Activated CD4-positive, alpha-beta T cell treated with anti-CD3 and anti-CD28 coated beads for 4 hours (primary cell): ENCODE measurements at places on chromosomes 12 and 14.

DNA sequence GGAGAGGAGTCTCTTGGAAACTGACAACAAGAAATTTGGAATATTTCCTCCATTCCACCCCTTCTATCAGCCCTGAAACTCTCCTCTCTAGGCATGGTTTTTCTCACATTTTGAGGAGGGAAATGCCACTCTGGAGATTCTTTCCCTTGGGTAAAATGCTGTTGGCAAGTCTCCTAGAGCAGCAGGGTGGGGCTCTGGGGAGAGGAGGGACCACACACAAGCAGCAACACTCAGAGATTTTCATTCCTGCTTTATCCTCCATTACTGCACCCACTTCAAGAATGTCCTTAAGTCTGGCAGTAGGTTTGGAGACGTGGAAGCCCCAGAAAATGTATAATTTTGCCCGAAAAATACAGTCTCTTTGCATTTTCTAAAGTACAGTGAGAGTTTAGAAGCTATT, 130.8 kb upstream of the FLRT2 start:
- no peak for DNase-seq

GRCh38 chr12:15180325-15180724, 40.9 kb downstream of the RERG start:
- no peak for DNase-seq

- DNase-seq, result peak; percentile 33
Observed at GRCh38 chr12:46373301-46374296, 1.0 kb upstream of the SLC38A2 start.

DNA sequence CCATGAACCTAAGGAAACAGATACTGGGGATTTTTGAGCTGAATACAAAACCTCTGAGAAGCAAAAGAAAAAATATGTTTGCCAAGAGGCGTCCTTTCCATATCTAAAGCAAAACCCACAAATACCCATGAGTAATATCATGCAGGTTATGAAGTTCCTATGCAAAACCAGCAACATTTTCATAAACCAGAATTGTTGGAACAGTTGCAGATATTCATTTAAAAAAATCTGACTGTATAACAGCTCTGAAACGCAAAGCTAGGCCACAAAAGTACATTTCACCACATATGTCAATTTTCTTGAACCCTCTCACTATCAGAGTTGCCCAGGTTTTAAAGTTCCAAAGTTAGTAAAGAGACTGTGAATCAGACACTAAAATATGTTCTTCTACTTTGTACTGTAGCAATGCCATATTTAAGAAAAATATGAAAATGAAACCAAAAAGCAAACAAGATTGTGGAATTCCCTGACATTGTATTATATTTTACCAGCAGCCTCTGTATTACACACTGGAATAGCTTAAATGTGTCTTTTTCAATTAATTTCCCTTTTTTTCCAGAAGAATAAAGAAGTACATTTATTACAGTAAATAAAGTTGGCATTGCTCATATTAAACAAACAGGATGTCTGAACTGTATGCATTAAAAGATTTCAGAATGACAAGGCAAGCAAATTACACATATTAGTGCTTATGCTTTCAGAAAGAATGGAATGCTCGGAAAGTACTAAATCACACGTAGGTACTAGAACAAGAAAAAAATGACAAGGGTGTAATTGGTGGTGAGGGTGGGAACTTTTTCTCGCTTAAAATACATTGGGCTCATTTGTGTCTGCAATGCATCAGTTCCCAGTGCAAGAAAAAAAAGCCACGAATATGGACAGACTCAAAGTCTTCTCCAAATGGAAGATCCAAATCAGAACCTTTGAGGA, 33.6 kb upstream of the HIF1A start:
- DNase-seq, result no peak

- DNase-seq, result no peak
Observed at GRCh38 chr14:71070169-71070568, 162.9 kb downstream of the PCNX1 start.

DNA sequence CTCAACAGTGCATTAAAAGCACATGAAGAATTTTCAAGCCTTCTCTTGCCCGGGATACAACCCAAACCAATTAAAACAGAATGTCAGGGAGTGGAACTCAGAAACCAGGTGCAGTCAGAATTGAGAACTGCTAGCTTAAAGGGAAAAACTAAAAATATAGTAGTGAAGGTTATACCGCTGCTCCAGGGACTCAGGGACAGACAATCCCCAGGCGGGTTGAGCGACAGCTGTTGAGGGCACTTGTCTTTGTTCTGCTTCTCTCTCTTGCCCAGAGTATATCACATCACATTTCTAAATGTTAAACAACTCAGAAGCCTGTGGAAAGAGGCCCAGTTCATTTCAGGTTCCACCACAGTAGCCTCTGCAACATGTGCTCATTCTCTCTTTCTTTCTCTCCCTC, 93.1 kb downstream of the SLC5A8 start:
- no peak for DNase-seq

DNA sequence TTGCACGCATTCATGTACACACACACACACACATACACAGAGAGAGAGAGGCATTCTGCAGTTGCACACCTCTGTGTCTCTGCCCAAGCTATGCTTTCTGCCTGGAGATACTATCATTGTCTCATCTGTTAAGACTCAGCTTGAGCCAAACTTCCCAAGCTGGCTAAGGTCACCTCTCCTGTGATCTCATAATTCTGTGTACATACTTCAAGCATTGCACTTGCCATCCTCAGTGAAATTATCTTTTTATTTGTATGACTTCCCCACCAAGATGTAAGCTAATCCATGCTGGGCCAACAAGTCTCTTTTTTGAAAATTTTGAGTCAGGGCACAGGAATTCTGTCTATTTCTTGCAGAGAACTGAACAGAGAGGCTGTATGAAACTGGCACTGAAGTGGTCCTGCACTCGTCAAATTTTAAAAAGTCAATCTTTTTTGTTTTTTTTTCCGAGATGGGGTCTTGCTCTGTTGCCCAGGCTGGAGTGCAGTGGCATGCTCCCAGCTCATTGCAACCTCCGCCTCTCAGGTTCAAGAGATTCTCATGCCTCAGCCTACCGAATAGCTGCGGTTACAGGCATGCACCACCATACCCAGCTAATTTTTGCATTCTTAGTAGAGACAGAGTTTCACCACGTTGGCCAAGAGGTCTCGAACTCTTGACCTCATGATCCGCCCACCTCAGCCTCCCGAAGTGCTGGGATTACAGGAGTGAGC, 44.3 kb downstream of the TMTC1 start:
- DNase-seq, result no peak

DNA sequence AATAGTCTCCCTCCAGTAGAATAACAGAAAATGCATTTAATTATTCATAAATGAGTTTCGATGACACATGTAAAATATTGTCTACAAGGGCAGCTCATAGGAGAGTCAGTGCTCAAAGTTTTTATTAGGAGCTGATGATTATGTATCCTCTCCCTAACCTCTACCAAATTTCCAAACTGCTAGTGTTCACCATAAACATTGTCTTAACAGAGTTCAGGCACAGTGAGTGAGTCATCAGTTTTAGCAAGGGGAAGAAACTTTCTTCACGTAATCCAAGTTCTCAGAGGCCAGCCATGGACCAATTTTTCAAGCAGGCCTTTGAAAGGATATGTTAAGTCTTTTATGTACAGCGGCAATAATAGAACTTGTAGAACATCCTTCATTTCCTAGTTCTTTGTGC, 649.2 kb upstream of the MIS18BP1 start:
- DNase-seq, result no peak

GRCh38 chr12:124734224-124734788, 129.4 kb downstream of the SCARB1 start:
- no peak for DNase-seq

DNA sequence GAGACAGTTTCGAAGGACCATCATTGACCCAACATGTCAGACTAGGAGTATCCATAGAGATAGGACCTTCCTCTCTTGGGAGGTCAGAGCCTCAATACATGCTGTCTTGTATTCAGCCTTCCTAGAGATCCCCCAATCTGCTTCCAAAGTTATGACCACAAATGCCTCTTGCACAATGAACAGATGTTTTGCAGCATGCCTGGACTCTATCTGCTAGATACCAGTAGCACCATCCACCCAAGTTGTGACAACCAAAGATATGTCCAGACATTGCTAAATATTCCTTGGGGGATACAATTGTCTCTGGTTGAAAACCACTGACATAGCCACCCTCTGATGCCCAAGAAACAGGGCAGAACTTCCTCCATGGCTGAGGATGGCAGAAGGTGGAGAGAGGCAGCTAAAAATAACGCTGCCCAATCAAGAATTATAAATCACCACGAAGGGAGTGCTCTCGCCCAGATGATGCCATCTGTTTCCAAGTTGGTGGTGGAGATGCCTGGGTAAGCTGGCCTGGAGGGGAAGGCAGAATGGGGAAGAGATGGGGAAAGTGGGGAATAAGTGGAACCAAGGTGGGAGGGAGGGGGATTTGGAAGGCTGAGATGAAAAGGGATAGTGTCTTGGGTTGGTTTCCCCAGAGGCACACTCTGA, 42.9 kb upstream of the NOS1 start:
- no peak for DNase-seq

GRCh38 chr12:89469361-89469760, 55.2 kb downstream of the GALNT4 start:
- peak; percentile 41 for DNase-seq

DNA sequence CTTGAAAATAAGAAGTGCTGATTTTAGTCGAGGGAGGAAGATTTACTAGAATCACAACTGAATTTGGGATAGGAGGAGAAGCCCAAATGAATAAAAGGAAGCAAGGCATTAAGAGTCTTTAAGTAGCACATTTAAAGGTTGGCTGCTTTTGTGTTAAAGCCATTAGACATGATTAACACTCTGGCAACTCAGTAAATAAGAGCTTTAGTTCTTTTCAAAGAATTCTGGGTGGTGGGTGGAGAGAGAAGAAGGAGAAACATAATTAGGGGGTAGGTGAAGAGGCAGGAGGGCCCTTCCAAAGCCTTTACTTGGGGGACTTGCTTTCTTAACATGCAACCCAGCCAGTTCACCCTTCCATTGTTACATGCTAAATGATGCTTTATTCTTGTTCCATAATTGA, 284.6 kb upstream of the SEL1L start:
- no peak for DNase-seq

- DNase-seq, result no peak
Observed at GRCh38 chr12:66903782-66904396, 225.0 kb upstream of the GRIP1 start.

- DNase-seq, result no peak
Observed at GRCh38 chr14:50864237-50864636, 7.6 kb upstream of the ABHD12B start.

- DNase-seq, result no peak
Observed at GRCh38 chr12:5083955-5084849, 40.5 kb downstream of the KCNA5 start.

GRCh38 chr12:79618848-79619404, 71.8 kb downstream of the PAWR start:
- no peak for DNase-seq
